Activated CD8-positive, alpha-beta T cell treated with anti-CD3 and anti-CD28 coated beads, Interleukin-2, amount 10 ng/mL, durations not matched to agents 7 days and 5 days (primary cell): ENCODE measurements at places on chromosomes 16 and 17. TPM values are rescaled to one million over a fixed set of nuclear protein-coding genes. Genes with fewer than 3 reads are reported as not detected.
A peak's percentile ranks its signal among the peaks of the same experiment; 100 is the strongest.

Gene CRYM
- not detected for total RNA-seq

Gene GLTPD2
- not detected for total RNA-seq

Gene HAGHL
- total RNA-seq, result 11.2 TPM

Gene MEIOB
- total RNA-seq, result not detected

Gene SYNGR3
- total RNA-seq, result 2.6 TPM

Gene CHP2
- total RNA-seq, result not detected

GRCh38 chr16:22316411-22316811 is 19.2 kb downstream of the POLR3E start:
- no peak overlapping the region for H3K4me3 ChIP-seq
- H3K36me3 ChIP-seq, result peaks cover 41% of the 10 kb centered on the region
- no peak overlapping the region for H3K27ac ChIP-seq
- H3K27me3 ChIP-seq, result no peaks in the 10 kb centered on the region
- DNase-seq, result no peak
- H3K4me1 ChIP-seq, result no peaks in the 10 kb centered on the region

- H3K27ac ChIP-seq, result no peak overlapping the region
- H3K4me1 ChIP-seq, result peaks cover 4% of the 10 kb centered on the region
- peaks cover 13% of the 10 kb centered on the region for H3K36me3 ChIP-seq
- H3K27me3 ChIP-seq, result no peaks in the 10 kb centered on the region
- no peak for DNase-seq
Observed at GRCh38 chr17:1047879-1048470, 51.0 kb downstream of the TIMM22 start.

- H3K4me3 ChIP-seq, result no peak overlapping the region
- DNase-seq, result no peak
- peaks cover 56% of the 10 kb centered on the region for H3K36me3 ChIP-seq
- H3K27ac ChIP-seq, result no peak overlapping the region
- no peaks in the 10 kb centered on the region for H3K27me3 ChIP-seq
Observed at GRCh38 chr16:58563235-58563634, 47.9 kb downstream of the SETD6 start.

DNA sequence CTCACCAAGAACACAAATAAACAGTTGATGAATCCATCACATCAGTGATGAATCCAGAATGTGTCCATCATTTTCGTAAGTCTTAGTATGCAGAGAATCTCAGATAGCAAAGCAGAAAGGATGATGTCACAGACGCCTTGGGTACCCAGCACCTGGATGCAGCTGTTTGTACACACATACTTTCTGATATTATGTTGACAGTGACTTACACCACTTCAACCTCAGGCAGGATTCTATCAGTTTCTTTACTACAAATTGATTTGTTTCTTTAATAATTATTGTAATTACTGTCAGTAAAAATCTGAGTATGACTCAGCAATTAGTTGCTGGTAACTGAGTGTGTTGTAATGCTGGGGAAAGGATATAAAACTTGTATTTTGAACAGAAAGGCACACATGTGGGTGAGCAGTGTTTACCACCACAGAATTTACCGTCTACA is 159.8 kb downstream of the RPTOR start:
- no peaks in the 10 kb centered on the region for H3K27me3 ChIP-seq
- DNase-seq, result no peak
- peaks cover 63% of the 10 kb centered on the region for H3K36me3 ChIP-seq
- peaks cover 82% of the 10 kb centered on the region for H3K4me1 ChIP-seq
- peak overlapping the region; percentile 94 for H3K27ac ChIP-seq

- H3K36me3 ChIP-seq, result peaks cover 80% of the 10 kb centered on the region
- H3K4me3 ChIP-seq, result peak overlapping the region; percentile 74
- DNase-seq, result no peak
- peaks cover 86% of the 10 kb centered on the region for H3K4me1 ChIP-seq
- no peaks in the 10 kb centered on the region for H3K27me3 ChIP-seq
- peak overlapping the region; percentile 93 for H3K27ac ChIP-seq
Observed at GRCh38 chr17:80892900-80893603, 98.6 kb upstream of the CHMP6 start.

DNA sequence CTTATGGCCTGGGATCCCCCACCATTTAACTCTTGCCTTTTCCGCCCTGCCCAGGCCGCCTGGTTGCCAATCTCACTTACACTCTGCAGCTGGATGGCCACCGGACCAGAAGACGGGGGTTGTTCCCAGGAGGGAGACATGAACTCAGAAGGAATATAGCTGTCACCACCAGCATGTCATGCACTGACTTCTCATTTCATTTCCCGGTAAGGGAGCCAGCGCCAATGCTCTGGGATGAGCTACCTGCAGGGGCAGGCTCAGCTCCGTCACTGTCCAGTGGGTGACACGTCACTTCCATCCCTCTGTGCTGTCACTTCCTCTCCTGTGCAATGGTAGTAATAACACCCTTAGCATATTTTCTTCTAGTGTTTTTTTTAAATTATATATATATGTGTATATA is 26.7 kb downstream of the ITGAL start:
- DNase-seq, result no peak
- peak overlapping the region; percentile 14 for H3K27ac ChIP-seq
- H3K27me3 ChIP-seq, result no peaks in the 10 kb centered on the region
- peaks cover 49% of the 10 kb centered on the region for H3K36me3 ChIP-seq

DNA sequence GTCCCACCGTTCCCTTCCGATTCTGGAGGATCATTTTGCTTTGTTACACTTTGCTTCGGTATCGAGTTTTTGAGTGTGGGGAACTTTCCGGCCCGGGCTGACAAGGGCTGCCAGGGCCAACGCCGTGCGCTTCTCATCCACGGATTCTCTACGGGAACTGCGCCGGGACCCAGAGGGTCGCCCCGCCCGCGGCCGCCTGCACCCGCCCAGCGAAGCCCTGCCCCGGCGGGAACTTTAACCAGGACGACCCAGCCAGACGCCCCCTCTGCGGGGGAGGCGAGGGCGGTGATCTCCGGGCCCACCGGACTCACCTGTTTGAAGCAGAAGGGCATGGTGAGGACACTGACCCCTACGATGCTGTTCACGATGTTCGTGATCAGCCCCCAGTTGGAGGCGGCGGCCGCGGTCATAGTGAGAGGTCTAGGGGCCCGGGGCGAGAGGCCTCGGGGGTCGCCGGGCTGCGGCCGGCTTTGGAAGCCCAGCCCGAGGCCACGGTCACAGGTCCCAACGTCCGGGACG is 536 bp downstream of the SLC38A10 start:
- H3K36me3 ChIP-seq, result peaks cover 21% of the 10 kb centered on the region
- H3K4me3 ChIP-seq, result peak overlapping the region; percentile 94
- DNase-seq, result no peak

- peaks cover 2% of the 10 kb centered on the region for H3K36me3 ChIP-seq
- H3K27me3 ChIP-seq, result peaks cover 13% of the 10 kb centered on the region
Observed at GRCh38 chr16:89570342-89570923, 5.1 kb upstream of the CPNE7 start.

GRCh38 chr17:56756536-56756935 is 77.2 kb downstream of the C17orf67 start:
- H3K4me1 ChIP-seq, result peaks cover 7% of the 10 kb centered on the region
- H3K4me3 ChIP-seq, result no peak overlapping the region
- no peaks in the 10 kb centered on the region for H3K27me3 ChIP-seq
- no peak overlapping the region for H3K27ac ChIP-seq

- H3K27me3 ChIP-seq, result no peaks in the 10 kb centered on the region
- no peak overlapping the region for H3K27ac ChIP-seq
- no peak for DNase-seq
- peaks cover 9% of the 10 kb centered on the region for H3K36me3 ChIP-seq
- no peak overlapping the region for H3K4me3 ChIP-seq
Observed at GRCh38 chr16:84729716-84730320, 30.0 kb downstream of the USP10 start.
